ENCODE measurements at places on chromosomes 1 and 21. TPM values are rescaled to one million over a fixed set of nuclear protein-coding genes. Genes with fewer than 3 reads are reported as not detected.
A peak's percentile ranks its signal among the peaks of the same experiment; 100 is the strongest.

GRCh38 chr21:34615487-34615814, 538 bp upstream of the RCAN1 start:
- no peak for DNase-seq

DNA sequence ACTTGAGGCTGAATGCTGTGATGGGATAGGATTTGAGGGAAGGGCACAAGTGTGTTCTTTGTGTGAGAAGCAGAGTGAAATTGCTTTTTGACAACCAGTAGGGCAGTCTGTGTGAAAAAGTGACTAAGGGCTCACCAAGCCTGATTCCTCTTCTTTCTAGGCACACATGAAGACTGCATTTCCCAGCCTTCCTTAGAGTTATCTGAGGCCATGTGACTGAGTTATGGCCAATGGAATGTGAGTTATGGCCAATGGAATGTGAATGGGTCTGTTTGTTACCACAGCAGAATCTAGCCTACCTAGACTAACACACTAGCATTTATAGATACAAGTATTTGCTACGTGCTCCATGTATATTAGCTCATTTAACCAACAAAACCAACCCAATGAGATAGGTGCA, 35.3 kb upstream of the DIRAS3 start:
- DNase-seq: no peak

GRCh38 chr1:76105372-76105771, 30.8 kb downstream of the ST6GALNAC3 start:
- DNase-seq: no peak

DNA sequence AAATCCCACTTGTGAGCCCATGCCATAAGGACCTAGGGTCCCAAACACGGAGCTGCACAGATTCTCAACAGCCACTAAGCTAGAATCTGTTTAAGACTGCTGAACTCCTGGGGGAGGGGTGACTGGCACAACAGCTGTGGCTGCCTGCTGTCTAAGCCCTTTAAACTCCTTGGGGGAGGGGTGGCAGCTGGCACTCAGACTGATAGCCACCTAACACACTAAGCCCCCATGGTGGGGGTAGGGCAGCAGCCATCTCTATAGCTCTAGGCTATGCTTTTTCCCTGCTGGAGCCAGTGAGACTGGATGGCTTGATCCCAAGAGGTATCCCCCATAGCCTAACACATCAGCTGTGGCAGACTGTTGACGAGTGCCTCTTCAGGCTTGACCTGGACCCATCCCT, 73.3 kb upstream of the FMO3 start:
- DNase-seq: no peak

- peak; percentile 58 for DNase-seq
These were observed at the start of gene CD101 for GRCh38 chr1:117001254-117001927. TSS of gene CD101 (plus strand) at chr1:117001760. CDS start at chr1:117001818, 58 bp downstream.

- no peak for DNase-seq
These were observed 2.0 kb downstream of the PRMT6 start for GRCh38 chr1:107058245-107059032.

The TTF2 gene
- 58.9 TPM for total RNA-seq

The ATP1A2 gene
- total RNA-seq: not detected

The TRIM62 gene
- total RNA-seq: 29.1 TPM

Data from CD4-positive, CD25-positive, alpha-beta regulatory T cell (primary cell).